Stimulated activated naive B cell treated with anti-CD40 and anti-IgM and Interleukin-4, amounts not matched to agents 10 μg/mL and 1 μg/mL and 100 μg/mL, for 72 hours (primary cell): ENCODE measurements at places on chromosomes 5 and 9.

- DNase-seq, result no peak
Observed at GRCh38 chr5:2193142-2193541, 310.4 kb upstream of the IRX4 start.

DNA sequence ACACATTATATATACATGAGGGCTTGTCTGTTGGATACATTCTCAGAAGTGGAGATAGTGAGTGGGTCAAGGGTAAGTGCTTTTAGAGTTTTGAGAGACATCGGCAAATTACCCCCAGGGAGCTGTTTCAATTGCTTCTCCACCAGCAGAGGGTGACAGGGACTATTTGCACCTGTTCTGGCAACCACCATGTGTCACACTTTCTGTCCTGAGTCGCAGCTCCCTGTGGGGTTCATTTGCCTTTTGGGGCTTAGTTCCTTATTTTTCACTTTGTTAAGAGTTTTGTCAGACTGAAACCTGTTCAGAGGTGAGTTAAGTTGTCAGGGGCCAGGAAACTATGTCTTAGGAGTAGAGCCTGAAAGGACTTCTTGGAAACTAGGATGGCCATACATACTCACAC, 20.1 kb upstream of the SLC36A1 start:
- DNase-seq, result peak; percentile 76

- DNase-seq, result no peak
Observed at GRCh38 chr5:64000096-64000495, 37.9 kb upstream of the HTR1A start.

DNA sequence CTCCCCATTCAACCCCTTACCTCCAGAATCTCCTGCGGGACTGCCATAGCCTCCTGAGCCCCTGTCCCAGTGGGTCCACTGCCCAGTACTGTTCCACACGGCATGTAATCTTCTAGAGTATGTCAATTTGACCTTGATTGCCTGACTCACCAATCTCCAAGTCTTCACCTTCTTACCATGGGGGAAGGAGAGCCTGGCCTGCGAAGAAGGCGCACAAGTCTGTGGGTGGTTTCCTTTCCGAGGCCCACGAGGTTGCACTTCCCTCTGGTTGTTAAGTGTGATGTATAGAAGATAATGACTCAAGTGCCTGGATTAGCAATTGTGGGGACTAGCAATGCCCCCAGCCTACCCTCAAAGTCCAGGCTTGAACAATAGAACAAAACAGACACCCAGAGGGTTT, 8.1 kb upstream of the TENT4A start:
- peak; percentile 54 for DNase-seq

- DNase-seq, result no peak
Observed at GRCh38 chr5:97498657-97499056, 315.6 kb upstream of the RIOK2 start.

DNA sequence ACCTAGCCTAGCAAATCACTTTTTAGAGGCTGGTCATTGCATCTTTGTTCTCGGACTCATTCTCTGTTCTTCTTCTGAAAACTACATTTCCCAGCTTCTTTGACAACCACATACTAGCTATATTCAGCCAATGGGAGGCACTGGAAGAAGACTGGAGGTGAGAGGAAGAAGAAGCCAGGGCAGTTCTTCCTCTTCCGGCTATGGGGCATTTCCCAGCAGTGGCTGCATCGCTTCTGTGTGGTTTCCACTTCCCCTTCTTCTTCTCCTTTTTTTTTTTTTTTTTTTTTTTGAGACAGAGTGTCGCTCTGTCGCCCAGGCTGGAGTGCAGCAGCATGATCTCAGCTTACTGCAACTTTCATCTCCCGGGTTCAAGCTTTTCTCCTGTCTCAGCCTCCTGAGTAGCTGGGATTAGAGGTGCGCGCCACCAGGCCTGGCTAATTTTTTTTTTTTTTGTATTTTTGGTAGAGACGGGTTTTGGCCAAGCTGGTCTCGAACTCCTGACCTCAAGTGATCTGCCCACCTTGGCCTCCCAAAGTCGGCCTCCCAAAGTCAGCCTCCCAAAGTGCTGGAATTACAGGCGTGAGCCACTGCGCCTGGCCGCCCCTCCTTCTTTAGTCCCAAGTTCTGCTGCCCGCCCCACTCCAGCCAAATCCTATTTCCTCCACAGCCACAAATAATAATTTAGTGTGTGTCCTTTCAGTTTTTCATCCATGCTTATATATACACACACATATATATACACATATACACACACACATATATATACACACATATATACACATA, 6.9 kb upstream of the UBAP1 start:
- peak; percentile 70 for DNase-seq

DNA sequence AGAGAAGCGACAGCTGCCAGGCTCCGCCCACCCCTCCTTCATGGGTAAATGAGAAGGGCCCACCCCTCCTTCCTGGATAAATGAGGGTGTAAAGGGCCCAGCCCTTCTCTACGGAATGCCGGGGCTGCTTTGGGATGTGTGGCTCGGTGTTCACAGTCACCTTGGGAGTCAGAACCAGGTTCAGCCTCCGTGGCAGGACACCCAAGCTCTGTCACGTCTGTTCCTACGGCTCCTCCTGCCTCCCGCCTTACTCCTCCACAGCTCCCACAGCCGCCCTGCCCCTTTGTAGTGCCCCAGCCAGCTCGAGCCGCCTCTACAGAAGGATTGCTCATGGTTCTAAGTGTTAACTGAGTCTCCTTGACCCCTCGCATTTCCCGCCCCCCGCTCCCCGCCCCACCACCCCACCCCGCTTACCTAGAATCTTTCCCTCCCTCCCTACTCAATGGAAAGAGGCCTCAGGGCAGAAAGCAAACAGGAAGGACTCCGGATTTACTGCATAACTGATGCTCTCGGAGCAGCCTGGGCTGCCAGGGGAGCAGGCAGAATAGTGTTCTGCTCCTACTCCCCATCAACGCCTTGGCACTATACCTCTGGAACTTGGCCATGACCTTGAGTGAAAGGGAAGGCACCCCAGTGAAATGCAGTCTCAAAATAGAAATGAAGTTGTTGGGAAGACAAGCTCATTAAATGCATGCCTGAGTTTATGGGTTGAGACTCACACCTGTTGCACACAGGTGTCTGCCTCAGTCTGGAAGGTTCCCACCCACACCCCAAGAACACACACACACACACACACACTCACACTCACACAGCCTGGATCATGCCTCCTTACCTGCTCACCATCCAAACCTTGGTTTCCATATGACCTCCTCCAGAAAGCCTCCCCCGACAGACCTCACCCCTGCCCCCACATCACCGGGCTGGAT, 59.6 kb downstream of the NEURL1B start:
- DNase-seq, result no peak

- no peak for DNase-seq
Observed at GRCh38 chr9:126456441-126457174, 130.0 kb downstream of the MVB12B start.

GRCh38 chr5:10860645-10861422, 99.8 kb upstream of the DAP start:
- DNase-seq, result no peak

DNA sequence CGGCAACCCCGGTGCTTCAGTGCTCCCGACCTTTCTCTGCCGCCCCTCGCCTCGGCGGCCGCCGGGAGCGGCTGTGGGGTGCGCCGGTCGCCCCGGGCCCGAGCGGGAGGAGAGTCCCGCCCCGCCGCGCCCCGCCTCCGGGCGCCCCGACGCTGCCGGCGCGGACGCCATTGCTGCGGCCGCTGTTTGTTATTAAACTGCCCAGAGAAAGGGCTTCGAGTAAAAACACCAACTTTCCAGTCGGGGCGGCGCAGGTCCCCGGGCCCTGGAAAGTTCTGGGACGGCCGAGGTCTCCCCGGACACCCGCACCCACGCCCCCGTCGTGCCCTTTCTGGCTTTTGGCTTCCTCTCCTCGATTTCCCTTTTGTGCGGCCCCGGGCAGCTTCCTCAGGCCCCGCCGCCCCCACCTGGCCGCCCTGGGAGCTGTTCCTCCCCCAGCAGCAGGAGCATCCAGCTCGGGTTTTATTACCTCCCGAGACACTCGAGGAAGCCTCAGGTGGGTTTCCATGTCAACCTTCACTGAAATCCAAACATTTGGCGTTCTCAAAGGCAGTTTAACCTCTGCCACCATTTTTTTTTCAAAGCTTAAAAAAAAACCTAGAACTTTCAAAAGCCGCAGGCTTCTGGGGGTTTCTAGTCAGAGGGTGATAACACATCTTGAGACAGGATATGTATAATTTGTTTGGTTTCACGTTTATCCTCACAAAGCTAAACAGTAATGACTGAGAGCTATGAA, 334.4 kb downstream of the CWC27 start:
- peak; percentile 39 for DNase-seq

DNA sequence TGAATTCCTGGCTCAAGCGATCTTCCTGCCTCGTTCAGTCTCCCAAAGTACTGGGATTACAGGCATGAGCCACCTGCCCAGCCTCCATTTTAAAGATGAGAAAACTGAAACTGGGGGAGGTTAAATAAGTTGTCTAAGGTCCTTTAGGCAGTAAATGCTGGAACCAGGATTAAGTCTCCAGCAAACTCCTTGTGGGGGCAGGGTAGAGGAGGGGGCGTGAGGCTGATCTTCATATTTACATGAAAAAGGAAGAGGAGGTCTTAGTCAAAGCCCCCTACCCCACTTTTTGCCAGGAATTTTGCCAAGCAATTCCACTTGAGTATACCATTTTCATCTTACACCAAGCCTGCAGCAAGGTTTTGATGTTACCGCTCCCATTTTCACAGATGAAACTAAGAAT, 76.6 kb upstream of the NR4A3 start:
- DNase-seq, result no peak

- DNase-seq, result no peak
Observed at GRCh38 chr9:94212531-94212930, 46.6 kb upstream of the ZNF169 start.

- no peak for DNase-seq
Observed at GRCh38 chr5:40569546-40570270, 110.0 kb upstream of the PTGER4 start.

DNA sequence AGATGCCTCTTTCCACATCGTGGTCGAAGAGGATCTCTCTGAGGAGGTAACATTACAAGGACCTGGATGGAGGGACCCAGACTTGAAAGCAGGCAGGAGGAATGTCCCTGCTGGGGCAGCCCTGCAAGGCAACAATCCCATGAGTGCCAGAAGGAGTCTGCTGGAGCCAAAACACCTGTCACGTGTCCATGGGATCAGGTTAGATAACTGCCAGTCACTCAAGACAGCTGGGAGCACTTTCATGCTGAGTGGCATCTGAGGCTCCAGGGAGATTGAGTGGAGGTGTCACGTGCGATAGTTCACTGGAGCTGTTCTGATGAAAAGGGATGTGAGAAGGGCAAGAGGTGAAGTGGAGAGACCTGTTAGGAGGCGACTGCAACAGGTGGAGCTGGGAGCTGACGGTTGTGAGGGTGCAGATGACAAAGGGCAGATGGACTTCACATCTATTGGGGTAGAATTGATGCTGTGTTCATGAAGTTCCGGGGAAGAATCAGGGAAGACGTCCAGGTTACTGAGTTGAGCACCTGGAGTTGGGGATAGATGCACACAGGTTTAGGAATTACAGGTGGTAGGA, 68.4 kb downstream of the ICE1 start:
- DNase-seq, result no peak

GRCh38 chr5:14156650-14157492, 13.7 kb downstream of the TRIO start:
- DNase-seq, result no peak

- no peak for DNase-seq
Observed at GRCh38 chr5:142087920-142088679, 20.5 kb upstream of the NDFIP1 start.

DNA sequence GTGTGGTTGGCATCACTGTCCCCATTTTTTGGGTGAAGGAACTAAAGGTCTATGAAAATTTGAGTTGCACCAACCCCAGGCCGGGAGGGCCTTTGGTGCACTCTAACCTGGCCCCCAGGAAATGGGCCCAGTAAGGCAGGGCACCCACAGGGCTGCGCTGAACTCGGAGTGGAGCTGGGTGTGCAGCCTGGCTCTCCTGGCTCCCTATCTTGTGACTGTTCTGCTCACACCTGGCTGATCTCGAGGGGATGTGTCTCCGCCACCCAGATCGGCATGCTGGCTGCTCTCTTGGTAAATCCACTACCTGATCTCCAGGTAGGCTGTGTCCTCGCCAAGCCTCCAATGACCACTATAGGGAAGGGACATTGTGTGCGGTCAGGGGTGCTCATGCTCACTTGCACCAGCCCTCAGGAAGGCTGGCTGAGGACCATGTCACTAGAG, 259.8 kb downstream of the NSG2 start:
- DNase-seq, result no peak

DNA sequence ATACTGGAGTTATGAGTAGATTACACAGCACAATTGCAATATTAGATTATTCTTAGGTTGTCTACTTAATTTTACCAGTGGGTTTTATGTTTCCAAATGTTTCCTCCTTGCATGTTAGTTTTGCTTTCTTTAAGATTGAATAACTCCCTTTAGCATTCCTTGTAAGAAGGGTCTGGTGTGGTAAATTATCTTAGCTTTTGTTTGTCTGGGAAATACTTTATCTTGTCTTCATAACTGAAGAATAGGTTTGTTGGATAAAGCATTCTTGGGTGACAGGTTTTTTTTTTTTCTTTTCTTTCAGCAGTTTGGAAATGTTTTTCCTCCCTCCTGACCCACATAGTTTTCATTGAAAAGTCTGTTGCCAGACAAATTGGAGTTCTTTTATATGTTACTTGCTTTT, 531.1 kb downstream of the ANXA1 start:
- DNase-seq, result no peak

GRCh38 chr5:93161661-93162654, 419.1 kb downstream of the NR2F1-AS1 start:
- no peak for DNase-seq
